ENCODE measurements at places on chromosomes 5 and 9. TPM values are rescaled to one million over a fixed set of nuclear protein-coding genes. Genes with fewer than 3 reads are reported as not detected.

Gene PCDHGB3
- 0.28 TPM for total RNA-seq

Gene SPATA31D4
- not detected for total RNA-seq

Gene PCDHGA1
- total RNA-seq: 0.31 TPM

Gene PCDHGA6
- total RNA-seq: 0.23 TPM

Gene ATP10B
- not detected for total RNA-seq

Gene TICAM2
- total RNA-seq: 0.73 TPM

Gene SAXO1
- total RNA-seq: not detected

Gene TPPP
- total RNA-seq: 5.8 TPM

Gene CARD9
- total RNA-seq: 0.95 TPM

Gene OR1Q1
- total RNA-seq: not detected

Gene IL3
- total RNA-seq: not detected
